ENCODE measurements at places on chromosomes 16 and 17.
A peak's percentile ranks its signal among the peaks of the same experiment; 100 is the strongest.

DNA sequence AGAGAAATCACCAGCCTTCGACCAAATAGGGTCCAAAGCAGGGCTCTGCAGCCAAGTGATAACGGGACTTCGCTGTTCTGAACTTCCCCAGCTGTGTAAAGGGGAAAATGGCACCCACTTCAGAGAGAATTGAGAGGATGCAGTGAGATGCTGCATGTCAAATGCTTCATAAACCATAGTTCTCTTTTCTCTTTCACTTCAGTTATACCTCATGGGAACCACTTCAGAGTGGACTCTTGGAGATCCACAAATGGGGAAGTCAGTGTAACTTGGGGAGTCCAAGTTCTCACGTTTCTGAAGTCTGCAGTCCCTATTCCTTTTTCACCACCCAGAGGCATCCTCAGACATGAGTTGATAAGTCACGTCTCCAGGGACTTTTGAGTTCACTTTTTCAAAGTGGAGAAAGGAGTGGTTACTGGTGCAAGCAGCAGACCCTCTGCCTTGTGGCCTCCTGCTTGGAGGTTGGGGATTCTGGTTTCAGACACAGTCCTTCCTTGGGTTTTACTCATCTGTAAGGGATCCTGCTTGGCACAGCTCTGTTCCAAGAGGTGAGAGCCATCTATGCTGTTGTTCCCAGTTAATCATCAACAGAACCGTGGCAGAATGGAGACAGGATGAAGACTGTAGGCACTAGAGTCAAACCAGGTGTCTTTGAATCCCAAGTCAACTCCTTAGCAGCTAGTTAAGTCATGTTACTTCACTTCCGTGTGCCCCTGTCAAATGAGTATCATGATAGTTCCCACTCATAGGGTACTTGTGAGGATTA is 123.4 kb upstream of the NOL11 start:
- no peak for DNase-seq

GRCh38 chr16:49350265-49351095 is 23.1 kb upstream of the C16orf78 start:
- DNase-seq = no peak

GRCh38 chr16:82801361-82801760 is 174.6 kb downstream of the CDH13 start:
- DNase-seq = no peak

GRCh38 chr16:77919761-77920415 is 102.5 kb upstream of the CLEC3A start:
- no peak for DNase-seq

- DNase-seq = no peak
Measured at GRCh38 chr17:73956595-73957465, 246.6 kb upstream of the RPL38 start.

DNA sequence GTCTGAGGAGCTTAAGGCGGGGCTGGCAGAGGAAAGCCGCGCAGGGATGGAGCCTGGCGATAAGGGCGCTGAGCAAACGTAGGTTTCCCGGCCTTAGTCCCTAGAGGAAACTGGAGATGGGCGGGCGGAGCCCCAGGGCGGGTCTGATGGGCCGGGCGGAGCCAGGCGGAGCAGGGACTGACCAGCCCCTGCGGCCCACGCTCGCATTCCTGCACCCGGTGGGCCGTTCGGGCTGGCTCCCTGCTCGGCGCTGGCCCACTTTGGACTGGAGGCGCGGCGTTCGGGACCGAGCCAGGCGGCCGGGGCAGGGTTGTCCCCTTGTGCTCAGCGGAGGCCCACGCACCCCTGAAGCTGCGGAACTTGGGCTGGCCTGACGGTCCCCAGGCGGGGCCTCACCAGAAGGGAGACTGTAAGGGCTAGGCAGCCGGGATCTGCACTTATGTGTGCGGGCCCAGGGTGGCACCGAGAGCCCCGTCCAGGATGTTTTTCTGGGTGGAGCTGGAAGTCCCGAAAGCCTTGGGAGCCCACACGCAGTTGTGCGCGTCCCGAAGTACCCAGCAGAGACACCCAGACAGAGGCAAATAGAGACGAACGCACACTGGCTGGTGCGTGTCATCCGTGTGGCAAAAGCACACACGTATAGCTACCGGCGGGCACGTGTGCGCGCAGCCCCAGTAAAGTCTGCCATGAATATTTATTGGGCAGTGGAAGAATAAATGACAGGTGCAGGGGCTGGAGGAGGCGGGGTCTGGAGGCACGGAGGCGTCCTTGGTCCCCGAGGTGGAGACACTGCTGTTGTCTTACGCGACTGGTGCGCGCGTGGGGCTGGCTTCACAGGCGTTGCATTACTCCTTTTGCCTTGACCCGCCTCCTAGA is 1.4 kb downstream of the PYDC1 start:
- no peak for DNase-seq

DNA sequence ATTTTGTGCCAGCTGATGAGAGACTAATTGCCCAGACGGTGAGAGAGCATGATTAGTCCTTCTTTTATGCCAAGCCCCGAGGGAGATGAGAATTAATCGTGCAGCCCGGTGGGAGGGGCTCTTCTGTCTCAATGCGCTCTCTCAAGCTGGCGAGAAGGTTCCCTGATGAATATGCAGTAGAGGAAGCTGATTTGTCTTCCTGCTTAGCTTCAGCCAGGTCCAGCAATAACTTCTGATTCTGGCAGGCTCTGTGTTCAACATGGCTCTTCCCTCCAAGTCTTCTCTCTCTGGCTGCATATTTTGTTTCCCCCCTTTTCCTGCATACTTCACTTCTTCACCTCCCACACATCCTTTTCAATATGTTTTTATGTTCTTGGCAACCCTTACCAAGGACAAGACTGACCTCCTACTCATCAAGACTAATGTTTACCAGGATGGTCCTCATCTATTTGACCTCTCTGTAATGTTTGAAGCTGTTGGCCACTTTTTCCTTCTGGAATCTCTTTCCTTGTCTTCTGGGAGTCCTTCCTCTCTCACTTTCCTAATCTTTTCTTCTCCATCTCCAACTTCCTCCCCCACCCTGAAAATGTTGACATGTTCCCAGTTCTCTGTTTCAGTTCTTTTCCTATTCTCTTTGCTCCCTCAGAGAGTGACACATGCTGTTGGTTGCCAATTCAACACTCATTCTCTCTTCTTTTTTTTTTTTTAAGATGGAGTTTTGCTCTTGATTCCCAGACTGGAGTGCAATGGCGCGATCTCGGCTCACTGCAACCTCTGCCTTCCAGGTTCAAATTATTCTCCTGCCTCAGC is 33.1 kb downstream of the ARL4D start:
- DNase-seq = no peak

GRCh38 chr17:78665952-78666920 is 89.0 kb upstream of the DNAH17 start:
- DNase-seq = no peak

DNA sequence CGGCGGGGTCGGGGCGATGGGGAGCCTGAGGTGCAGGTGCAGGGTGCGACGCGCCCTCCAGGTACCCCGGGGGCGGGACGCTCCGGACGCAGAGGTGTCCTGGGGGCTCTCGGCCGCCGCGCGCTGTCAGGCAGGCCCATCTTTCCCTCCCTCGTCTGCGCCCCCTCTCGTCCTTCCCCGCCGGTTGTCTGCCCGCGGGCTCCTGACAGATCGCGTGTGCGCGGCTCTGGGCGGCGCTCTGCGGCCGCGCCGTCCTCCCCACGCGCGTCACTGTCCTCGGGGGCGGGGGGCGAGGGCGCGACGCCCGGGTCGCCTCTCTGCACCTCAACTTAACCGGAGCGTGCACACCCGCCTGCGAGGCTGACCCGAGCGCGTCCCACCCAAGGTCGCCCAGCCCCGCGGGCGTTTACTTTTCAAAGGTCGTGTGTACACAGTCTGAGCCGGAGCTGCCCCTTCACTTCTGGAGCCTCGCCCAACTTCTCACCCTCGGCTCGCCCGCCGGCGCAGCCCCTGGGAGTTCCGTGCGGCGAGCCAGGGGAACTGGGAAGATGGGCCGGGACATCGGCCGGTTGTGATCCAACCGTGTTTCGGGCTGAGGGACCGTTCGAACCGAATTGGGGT is 512 bp downstream of the AKAP1 start:
- no peak for DNase-seq

- no peak for DNase-seq
Measured at GRCh38 chr17:49545806-49546545, 29.7 kb upstream of the NXPH3 start.

DNA sequence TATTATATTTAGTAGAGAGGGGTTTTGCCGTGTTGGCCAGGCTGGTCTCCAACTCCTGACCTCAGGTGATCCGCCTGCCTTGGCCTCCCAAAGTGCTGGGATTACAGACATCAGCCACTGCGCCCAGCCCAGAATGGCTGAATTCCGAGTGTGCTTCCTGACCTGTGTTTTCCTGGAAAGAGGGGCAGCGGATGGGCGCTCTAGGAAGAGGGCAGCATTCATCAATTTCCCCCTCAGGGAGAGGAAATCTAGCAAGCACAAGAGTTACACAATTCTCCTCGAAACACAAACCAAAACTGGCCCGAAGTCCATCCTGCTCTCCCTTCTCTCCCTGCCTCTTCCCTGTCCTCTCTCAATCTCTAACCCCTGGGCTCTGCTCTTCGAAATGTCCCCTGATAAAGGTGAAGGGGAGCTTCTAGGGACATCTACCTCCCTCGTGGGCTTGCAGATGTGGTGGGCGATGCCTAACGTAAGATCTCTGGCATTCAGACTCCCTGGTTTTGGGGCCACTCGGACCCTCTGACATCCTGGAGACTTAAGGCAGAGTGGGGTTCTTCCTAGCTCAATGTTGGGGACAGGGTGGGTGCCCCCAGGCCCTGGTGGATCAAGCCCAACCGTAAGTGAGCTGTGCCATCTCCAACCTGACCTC is 1.0 kb downstream of the IL27 start:
- no peak for DNase-seq

GRCh38 chr16:31458844-31459686 is at the start of gene ARMC5:
TSS of gene ARMC5 (plus strand) at chr16:31459501. CDS start at chr16:31459525, 24 bp downstream.
- peak; percentile 95 for DNase-seq

GRCh38 chr17:41785859-41786226 is 668 bp downstream of the JUP start:
- no peak for DNase-seq

DNA sequence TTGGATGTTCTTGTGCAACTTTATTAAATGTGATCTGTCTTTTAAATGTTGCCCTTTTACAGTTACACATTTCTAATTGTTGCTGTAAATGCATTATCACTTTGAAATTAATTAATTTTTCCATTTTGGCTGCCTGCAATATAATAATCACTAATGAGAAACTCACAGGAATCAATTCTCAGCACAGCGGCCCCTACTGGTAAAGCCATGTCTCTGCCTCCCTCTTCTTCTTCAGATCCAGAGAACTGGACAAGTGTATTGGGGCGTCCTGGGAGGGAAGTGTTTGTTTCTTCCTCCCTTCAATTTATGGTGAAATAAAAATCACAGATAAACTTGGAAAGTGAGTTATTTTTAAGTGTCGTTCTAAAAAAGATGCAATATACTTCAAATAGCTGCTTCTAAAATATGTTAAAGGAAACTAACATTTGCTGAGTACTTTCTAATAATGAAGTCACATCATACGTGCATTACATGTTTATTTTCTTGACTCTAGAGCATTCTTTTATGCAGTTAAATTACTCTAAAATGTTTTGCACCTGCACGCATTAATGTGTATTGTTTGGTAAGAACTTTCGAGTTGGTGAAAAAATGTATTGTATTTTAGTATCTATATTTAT is 338.0 kb downstream of the WWOX start:
- no peak for DNase-seq

DNA sequence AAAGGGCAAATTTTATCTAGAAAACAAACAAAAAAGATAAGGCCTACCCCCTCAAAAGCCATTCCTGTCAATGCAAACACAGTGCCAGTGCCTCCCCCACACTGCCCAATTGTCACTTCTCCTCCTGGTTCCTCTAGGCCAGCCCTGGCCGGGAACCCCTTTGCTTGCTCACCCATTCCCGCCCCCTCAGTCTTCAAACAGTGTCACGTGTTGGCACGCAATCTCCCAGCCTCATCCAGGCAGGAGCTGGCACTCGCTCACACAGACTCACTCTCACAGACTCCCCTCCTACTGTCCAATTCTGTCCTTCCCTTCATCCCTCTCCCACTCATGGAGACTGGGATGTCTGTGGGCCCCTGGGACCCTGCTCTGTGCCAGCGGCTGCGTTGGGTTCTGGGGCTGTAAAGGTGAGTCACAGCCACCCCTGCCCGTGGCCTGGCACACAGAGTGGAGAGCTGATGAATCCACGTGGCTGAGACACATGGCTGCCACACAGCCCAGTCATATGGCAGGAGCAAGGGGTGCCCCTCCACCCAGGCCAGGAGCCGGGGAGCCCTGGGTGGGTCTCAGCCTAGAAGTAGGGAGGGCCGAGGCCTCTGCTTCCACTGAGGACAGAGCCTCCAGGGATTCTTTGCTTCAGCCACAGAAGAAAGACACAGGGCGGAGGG is 54.8 kb downstream of the VAC14 start:
- DNase-seq = peak; percentile 49

- DNase-seq = no peak
Measured at GRCh38 chr16:74651841-74652240, 14.8 kb downstream of the RFWD3 start.

GRCh38 chr16:56372013-56372634 is 53.2 kb downstream of the AMFR start:
- no peak for DNase-seq

Measured in amniotic stem cell (primary cell).